NCI-H345 (cell line): ENCODE measurements at places on chromosomes 1 and 21.

DNA sequence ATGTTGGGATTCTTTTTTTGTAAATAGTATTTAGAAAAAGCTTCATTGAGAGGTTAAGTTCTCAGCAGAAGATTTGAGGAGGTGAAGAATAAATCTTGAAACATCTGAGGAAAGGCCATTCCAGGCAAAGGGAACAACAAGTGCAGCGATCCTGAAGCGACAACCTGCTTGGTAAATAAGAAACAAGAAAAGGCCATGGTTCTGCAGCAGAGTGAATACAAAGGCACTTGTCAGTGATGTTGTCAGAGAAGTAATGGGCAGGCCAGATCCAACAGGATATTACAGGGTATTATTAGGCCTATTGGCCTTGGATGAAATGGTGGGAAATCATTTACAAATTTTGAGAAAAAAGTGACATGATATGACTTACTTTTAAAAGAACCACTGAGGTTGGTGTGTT is 960.0 kb downstream of the PLA2G4A start:
- DNase-seq = no peak

- DNase-seq = no peak
These were observed 26.7 kb downstream of the NDC1 start for GRCh38 chr1:53811414-53811851.

- DNase-seq = no peak
These were observed 10.1 kb upstream of the LRRC38 start for GRCh38 chr1:13523780-13524477.

DNA sequence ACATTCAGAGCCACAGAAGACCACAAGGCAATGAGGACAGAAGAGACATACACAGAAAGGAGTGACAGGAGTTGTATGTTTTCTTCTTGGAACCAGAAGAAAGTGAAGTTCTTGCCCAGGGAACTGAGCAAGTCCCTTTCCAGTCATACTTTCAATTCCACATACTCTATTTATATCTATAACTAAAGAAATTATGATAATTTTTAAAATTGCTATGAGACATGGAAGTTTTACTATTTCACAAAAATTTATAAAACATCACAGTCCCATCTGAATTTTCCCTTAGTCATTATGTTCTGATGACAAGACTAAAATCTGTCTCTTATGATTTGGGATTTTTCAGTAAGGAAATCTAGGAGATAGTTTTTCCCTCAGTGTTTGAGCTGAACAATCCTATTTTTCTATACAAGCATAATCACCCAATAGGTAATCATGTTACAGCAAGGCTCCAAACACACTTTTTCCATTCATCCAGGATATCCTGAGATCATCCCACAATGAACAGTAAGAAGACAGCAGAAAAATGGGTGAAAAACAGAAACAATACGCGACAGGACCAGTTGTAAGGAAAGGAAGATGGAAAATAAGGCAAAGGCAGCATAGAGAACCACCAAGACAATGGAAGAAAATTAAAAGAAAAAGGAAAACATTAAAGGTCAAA is 154.6 kb downstream of the VAV3 start:
- no peak for DNase-seq

GRCh38 chr1:39183503-39184353 is 20.8 kb upstream of the MACF1 start:
- DNase-seq = peak; percentile 38

GRCh38 chr1:88943241-88943640 is 49.2 kb downstream of the KYAT3 start:
- no peak for DNase-seq

- peak; percentile 22 for DNase-seq
These were observed 1.5 kb downstream of the KCNA3 start for GRCh38 chr1:110673197-110673701.

GRCh38 chr1:92961896-92962752 is 862 bp upstream of the DIPK1A start:
- peak; percentile 72 for DNase-seq

- no peak for DNase-seq
These were observed 176.2 kb upstream of the PRMT6 start for GRCh38 chr1:106880226-106880625.

GRCh38 chr1:98482611-98483010 is 178.9 kb upstream of the SNX7 start:
- DNase-seq = no peak

DNA sequence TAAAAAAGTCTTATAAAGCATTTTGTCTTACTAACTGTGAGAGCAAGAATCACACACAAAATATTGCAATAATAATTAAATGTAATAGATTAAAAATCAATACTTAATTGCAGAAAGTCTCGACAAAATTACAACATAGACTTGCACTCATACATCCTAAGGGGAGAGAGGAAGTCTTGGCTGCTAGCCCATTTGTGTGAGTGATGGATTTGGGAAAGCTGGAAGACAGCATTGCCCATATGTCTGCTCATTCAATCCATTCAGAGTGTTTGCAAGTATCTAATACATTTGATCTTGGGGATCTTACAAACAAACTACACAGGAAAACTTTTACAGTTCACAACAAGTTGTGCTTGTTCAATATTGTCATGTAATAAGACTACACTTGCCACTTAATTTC is 140.5 kb downstream of the COL11A1 start:
- no peak for DNase-seq

DNA sequence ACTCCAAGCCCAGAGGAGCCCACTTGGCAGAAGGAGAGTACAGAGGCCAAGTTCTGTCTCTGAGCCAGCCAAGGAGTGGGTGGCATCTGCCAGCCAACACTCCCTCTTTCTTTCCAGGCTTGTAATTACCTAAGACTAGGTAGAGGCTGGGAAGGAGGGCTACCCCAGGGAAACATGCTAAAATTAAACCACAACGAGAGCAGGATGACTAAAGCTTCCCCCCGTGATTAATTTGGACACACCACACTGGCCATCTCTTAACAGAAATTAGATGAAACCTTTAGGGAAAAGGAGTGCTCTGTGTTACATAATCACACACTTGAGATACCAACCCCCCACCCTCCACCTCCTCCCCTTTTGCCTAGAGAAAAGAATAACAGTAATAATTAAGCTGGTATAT is 102.1 kb upstream of the ZC3H12A start:
- DNase-seq = no peak

DNA sequence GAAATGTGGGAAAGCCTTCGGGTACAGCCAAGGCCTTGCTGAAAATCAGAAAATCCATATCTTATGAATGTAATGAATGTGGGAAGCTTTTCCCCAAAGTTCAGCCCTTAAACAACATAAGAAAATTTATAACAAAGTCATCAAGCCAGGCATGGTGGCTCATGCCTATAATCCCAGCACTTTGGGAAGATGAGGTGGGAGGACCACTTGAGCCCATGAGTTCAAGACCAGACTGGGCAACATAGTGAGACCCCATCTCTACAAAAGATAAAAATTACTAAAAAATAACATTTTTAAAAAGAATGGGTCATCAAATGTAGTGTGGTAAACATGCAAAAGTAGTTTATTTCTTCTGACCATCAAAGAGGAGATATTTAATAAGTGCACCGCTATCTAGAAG is 45.9 kb downstream of the KIAA0319L start:
- no peak for DNase-seq

- no peak for DNase-seq
These were observed 29.6 kb downstream of the NHLH2 start for GRCh38 chr1:115811140-115811828.

GRCh38 chr1:175830500-175830899 is 87.1 kb upstream of the TNR start:
- no peak for DNase-seq

DNA sequence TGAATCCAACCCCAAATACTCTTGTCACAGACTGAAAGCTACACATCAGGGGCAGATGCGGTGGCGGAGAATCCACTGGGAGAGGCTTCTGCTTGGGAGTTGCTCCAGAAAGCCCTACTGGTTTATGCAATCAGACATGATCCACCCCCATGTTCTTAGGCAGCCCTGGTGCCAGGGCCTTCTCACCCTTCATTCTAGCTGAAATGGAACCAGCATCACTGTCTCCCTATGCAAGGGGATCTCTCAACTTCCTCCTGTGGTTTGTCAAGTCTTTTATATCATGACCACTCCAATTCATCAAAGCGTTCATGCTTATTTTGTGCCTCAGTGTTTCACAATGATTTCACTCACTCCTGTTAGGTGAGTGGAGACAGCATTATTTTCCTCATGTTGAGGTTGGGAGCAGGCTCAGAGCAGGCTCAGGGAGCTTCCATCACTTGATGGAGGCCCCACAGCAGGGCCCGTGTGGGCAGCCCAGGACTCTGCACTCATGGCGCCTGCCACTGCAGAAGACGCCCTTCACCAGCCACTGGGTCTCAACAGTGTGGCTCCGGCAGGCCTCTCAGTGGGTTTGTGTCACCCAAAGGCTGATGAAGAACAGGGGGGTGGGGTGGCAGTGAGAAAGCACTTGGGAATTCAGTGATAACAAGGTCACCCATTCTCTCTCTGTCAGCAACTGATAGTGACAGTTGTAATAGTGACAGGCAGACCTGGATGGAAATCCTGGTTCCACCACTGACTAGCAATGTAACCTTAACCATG is 67.1 kb downstream of the CD58 start:
- no peak for DNase-seq

- DNase-seq = no peak
These were observed 1.2 kb downstream of the ITGA10 start for GRCh38 chr1:145908653-145909052.
